ENCODE measurements at places on chromosomes 2 and 18.

GRCh38 chr18:8982416-8983183 is 119.9 kb upstream of the NDUFV2 start:
- no peak for DNase-seq

DNA sequence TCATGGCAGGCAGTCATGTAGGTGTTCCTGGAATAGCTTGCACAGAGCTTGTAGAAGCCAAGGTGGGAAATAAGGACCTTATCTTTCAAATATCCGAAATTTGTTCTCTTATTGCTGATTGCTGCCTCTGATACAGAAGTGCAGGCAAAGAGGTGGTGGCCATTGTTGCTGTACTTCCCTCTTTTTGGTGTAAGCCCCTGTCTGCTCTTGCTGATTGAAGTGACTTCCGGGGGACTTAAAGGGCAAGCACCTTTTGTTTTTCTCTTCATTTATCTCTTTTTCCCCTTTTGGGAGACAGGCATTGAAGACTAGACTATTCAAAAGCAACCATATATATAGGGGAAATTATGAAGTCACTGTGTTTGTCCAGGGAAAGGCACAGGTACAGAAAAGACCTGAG is 131.6 kb upstream of the OTX1 start:
- DNase-seq: no peak

DNA sequence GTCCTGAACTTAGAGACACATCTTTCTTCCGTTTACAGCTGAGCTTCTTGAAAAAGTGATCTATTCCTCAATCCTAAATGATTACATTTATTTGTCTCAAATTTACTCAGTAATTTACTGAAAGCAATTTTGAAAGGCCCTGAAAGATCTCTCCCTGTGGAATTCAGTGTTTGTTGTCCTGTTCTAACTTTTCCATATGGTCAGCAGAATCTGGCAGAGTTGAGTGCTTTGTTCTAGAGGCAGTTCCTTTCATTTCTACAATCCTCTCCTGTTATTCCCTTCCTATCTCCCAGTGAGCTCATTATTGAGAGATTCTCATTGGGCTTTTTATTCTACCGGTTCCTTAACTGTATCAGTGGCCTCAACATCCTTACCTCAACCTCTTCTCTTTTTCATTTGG is 36.5 kb upstream of the REG3G start:
- DNase-seq: no peak

DNA sequence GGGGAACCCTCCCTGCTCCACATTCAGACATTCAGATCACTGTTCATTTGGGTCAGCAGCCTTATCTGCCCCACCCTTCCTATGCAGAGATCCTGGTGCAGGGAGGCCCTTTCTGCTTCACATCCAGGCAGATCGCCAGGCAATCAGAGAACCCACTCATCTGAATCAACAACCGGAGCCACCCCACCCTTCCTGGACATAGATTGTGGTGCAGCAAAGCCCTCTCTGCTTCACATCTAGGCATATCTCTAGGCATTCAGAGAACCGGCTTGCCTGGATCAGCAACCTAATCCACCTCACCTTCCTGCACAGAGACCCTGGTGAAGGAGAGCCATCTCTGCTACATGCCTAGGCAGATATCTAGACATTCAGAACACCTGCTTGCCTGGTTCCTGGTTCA is 184.5 kb upstream of the CNTNAP5 start:
- DNase-seq: no peak

DNA sequence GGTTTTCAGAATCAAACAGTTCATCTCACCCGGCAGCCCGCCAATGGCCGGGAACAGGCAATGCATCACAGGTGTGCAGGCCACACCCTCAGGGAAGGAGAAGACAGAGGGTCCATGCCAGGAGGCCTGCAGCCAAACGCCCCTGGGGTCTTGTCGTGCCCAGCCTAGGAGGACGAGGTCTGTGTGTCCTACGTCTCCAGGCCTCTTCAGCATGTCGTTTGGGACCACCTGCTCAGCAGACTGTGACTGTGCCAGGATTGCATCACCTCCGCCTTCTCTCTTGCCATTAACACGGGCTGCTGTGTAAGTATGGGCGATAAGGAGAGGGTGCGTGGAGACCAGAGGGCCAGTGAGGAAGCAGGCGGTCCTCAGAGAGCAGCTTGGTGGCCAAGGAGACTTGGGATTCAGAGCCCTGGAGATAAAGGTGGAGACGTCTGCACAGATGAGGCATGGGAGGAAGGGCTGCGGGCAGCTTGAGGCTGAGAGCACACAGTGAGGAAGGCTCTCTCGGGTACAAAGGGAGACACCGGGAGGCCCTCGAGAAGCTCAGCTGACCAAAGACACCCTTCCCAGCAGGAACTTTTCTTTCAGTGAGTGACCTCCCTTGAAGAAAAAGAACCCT is 37.4 kb upstream of the KLHL29 start:
- DNase-seq: no peak

DNA sequence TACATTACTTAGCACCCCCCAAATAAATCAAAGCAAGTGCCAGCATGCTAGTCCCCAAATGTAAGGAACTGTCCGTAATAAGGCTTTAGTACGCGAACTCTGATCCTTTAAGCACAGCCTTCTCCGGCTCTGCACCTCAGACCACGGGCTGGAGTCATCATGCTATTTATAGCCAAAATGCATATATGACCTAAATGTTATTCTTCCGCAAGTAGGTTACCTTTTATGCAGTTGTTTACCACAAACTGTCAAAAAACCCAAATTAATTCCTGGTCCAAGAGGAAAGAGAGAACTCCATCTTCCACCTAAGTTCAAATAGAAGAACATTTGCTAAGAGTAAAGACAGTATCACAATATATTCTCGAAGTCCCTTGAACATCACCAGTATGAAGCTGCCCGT is 42.7 kb downstream of the ZNF516 start:
- no peak for DNase-seq

DNA sequence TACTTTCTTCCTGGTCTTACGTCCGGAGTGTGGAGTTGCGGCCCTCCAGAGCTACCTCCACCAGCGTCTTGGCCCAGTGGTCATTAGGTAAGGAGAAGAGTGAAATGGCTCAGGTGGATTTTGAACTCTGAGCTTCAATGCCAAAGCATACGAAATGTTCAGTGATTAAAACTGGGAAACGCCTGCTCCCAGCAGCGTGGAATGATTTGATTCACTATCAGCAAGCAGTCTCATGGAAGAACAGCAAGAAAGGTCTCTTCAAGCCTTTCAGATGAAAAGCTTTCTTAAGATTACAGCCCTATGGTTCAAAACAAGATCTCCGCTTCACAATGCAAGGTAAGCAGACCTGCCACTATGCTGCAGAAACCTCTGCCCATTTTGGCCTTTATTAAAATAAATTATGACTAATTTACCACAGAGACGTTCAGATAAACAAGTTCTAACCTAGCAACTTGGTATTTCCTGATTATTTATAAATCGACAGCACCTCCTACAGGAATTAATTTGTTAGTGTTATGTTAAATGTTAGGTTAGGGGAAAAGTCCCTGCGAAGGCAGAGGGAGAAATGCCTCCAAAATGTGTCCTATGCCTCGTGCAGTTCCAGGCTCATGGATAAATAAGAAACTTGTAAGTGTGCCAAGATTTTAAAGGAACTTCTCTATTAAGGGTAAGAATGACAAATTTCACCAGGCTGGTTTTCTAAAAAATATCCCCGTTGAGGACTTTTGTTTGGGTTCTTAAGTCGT is 10.1 kb downstream of the SP9 start:
- no peak for DNase-seq

GRCh38 chr2:175234153-175234552 is 52.6 kb upstream of the ATP5MC3 start:
- no peak for DNase-seq

DNA sequence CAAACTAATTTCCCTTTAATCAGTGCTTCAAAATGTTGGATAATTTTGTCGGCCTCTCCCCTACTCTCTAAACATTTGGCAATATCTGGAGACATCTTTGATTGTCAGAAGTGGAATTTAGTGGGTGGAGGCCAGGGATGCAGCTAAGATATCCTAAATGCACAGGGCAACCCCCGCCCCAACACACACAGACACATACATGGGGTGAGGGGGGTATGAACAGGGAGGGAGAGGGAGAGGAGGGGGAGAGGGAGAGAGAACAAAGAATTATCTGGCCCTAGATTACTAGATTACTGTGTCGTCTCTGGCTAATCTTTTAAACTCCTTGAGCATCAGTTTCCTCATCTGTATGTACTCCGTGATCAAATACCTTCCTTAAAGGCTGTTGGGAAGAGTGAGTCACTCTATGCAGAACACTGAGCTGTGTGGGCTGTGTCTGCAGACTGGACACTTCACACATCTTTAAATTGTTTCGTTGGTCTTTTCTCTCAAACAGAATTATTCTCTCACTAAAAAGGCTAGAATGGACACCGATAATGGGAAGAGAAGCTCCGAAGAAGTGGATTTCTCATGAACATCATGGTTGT is 2.9 kb downstream of the RNF149 start:
- no peak for DNase-seq

DNA sequence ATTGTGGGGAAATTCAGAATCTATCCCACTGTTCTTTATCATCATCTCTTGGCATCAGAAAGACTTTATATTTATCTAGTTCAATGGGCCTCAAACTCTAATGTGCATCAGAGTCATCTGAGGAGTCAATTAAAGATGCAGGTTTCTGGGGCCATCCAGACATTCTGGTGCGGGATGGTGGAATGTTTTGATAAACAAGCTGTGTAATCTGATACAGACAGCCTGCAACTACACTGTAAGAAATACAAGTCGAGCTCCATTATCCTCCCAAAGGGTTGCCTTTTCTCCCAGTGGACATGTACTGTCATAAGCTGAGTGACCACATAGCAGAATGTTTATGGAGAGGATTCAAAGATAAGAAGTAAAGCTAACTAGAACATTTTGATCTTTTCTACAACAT is 515.3 kb upstream of the DCC start:
- DNase-seq: no peak

- no peak for DNase-seq
These were observed 104.7 kb downstream of the VSNL1 start for GRCh38 chr2:17644997-17645720.

GRCh38 chr2:101803945-101804696 is 106.6 kb downstream of the MAP4K4 start:
- no peak for DNase-seq
